NCI-H2171 (cell line): ENCODE measurements at places on chromosomes 3 and 15.

- peak; percentile 1 for DNase-seq
Measured at GRCh38 chr3:104635872-104636580, 730.7 kb upstream of the ALCAM start.

GRCh38 chr15:67409175-67409574, 111.8 kb upstream of the C15orf61 start:
- DNase-seq: no peak

DNA sequence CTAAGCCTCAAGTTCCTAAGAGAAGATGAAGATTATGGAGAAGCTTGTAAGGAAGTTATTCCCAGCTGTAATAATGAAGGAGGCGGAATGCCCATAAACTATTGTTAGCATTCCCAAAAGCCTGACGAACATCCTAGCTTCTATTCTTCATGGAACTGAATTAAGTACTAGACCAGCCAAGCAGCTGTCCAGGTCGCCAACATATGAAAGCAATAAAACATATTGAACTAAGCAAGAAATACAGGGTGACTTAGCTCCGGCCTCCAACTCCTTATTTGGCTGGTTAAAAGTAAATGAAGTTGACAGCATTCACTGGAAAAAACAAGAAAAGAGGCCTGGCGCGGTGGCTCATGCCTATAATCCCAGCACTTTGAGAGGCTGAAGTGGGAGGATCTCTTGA, 174.0 kb upstream of the TPM1 start:
- DNase-seq: no peak

- DNase-seq: no peak
Measured at GRCh38 chr3:164375995-164376394, 702.3 kb downstream of the SI start.

DNA sequence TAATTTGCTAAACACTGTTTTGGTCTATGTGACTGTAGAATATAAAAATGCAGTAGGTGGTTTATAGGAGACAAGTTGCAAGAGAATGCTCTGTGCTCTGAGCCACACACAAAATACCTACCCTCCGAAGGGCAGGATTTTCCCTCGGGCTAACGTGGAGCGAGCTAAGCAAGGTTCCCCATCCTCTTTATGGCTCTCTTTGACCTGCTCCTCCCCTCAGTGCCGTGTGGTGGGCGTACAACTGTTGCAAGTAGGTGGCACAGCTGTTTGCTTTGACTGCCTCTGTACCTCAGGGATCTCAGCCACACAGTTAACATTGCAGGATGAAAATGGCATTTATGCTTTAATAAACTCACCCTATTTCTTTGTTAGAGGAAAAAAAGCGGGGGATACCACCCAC, 339.1 kb downstream of the SATB1 start:
- no peak for DNase-seq

- no peak for DNase-seq
Measured at GRCh38 chr3:11514191-11514821, 129.4 kb downstream of the VGLL4 start.

DNA sequence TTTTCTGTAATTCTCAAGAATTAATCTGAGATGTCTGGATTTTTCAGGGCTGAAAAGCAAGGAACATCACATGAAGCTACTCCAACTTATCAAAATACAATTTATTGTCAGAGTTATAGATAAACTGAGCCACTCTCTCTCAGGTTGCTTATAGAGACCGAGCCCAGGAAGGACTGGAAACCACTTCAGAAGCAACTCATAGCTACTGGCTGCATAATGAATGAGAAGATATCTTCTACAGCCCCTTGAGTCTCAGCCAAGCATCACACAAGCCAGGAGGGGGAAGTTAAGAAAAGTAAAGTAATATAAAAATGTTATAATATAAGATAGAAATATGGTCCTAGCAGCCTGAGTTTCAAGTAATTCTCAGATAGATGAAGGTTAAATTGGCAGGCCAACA, 186.0 kb downstream of the TNIK start:
- no peak for DNase-seq

- peak; percentile 61 for DNase-seq
Measured at GRCh38 chr3:167882057-167882667, 146.6 kb downstream of the SERPINI1 start.

- DNase-seq: no peak
Measured at GRCh38 chr3:175111036-175111435, 251.9 kb downstream of the NAALADL2 start.

DNA sequence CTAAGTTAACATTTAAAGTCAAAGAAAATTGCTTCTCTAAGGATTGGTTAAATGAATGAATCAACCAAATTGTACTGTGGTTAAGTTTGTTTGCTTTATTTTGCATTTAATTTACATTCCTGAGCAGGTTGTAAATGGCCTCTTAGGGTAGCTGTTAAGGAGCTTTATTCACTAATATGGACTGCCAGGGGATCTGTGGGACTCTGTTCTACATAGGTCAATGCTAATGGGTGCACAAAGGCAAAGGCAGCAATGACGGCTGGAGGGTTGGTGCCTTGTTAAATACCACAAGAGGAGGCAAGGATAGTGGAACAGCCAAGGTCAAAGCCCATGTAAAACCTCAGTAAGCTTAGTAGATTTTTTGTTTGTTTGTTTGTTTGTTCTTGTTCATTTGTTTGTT, 89.3 kb upstream of the P2RY1 start:
- DNase-seq: no peak

DNA sequence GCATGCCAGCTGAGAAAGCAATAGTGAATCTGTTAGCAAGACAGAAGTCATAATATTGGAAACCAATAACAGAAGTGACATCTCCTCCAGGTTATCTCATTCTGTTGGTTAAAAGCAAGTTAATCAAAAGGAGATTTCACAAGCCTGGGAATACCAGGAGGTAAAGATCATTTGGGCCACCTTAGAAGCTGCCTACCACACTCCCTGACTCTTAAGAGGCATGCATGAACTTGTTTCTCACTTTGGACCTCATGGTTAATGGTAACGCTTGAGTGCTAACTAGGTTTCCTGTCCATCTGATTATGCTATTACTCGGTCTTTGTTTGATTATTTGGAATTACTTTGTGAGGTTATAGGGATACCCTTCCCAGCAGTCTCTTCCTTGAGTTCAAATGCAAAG, 650.8 kb upstream of the SGO1 start:
- DNase-seq: no peak

GRCh38 chr3:23254835-23255234, 51.7 kb downstream of the UBE2E2 start:
- no peak for DNase-seq

- no peak for DNase-seq
Measured at GRCh38 chr3:190432216-190432615, 17.5 kb downstream of the TMEM207 start.
